Skin of body (tissue), 3 donors: ENCODE measurements at places on chromosomes 11 and 22. TPM values are rescaled to one million over a fixed set of nuclear protein-coding genes. Genes with fewer than 3 reads are reported as not detected.

The OR52I1 gene
- total RNA-seq = not detected

The CTSF gene
- 20.0 TPM for total RNA-seq

The RAB6A gene
- total RNA-seq = 82.4 TPM

The AIFM3 gene
- 0.20 TPM for total RNA-seq

The HSPB2 gene
- 3.2 TPM for total RNA-seq

The GRIA4 gene
- 15.0 TPM for total RNA-seq

The SSH3 gene
- total RNA-seq = 13.4 TPM

The CRYBB3 gene
- total RNA-seq = not detected

The TEX54 gene
- total RNA-seq = not detected

The CRACR2B gene
- total RNA-seq = 5.6 TPM

The SEC14L6 gene
- total RNA-seq = 18.4 TPM

The ASPHD2 gene
- total RNA-seq = 0.89 TPM

The NXPE2 gene
- 0.20 TPM for total RNA-seq

The LRRC74B gene
- total RNA-seq = 0.20 TPM

The OR52K2 gene
- total RNA-seq = not detected

The ZNF214 gene
- total RNA-seq = 4.5 TPM

The ISX gene
- not detected for total RNA-seq

The RAC2 gene
- 5.7 TPM for total RNA-seq

The RAB3IL1 gene
- total RNA-seq = 11.1 TPM

The CNGA4 gene
- 0.49 TPM for total RNA-seq

The P4HA3 gene
- 0.79 TPM for total RNA-seq

The CBLIF gene
- not detected for total RNA-seq

The FAM83F gene
- total RNA-seq = 4.3 TPM

The SYT9 gene
- total RNA-seq = 0.99 TPM

The SVIP gene
- 6.2 TPM for total RNA-seq

The P2RY2 gene
- 3.1 TPM for total RNA-seq

The OR52H1 gene
- 0.59 TPM for total RNA-seq

The SLC35E4 gene
- total RNA-seq = 2.8 TPM

The GRAP2 gene
- 3.5 TPM for total RNA-seq

The KCNQ1OT1 gene
- 12.0 TPM for total RNA-seq

The TMPRSS13 gene
- total RNA-seq = 7.8 TPM

The TBRG1 gene
- total RNA-seq = 13.6 TPM

The SSTR3 gene
- not detected for total RNA-seq

The NLRP10 gene
- total RNA-seq = 5.0 TPM

The MIOX gene
- total RNA-seq = not detected
